Activated CD8-positive, alpha-beta memory T cell treated with anti-CD3 and anti-CD28 coated beads for 1 hour (primary cell): ENCODE measurements at places on chromosomes 2 and 18.

DNA sequence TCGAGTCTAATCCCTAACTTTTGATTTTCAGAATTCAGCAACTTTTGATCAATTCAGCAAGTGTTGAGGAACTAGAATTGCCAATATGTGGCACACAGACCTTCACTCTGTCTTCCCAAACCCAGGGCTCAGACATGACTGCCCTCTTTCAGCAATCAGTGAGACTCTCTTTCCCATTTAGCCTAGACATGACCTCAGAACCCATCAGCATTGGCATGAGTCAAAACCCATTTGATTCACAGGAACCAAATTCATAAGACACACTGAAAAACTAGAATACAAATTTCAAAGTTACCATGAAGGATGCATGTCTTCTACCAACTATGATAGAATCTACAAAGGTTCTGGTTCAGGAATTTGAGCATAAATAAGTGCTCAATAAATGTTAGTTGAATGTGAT lies 113.6 kb upstream of the MAP3K20 start:
- DNase-seq: no peak

DNA sequence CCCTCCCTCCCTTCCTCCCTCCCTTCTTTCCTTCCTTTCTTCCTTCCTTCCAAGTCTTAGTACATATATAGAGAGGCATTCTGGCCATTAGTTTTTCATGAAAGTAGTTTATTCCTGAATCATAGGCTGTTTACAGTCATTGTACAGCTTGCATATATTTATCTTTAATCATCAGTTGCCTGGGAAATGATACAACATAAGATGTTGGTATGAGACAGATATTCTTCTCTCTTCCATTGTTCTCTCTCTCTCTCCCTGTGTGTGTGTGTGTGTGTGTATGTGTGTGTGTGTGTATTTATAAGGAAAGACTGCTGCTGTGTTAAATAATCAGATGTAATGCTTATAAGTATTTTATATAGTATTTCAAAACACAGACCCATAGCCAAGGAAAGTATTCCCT lies 289.8 kb upstream of the UBE2E3 start:
- no peak for DNase-seq

DNA sequence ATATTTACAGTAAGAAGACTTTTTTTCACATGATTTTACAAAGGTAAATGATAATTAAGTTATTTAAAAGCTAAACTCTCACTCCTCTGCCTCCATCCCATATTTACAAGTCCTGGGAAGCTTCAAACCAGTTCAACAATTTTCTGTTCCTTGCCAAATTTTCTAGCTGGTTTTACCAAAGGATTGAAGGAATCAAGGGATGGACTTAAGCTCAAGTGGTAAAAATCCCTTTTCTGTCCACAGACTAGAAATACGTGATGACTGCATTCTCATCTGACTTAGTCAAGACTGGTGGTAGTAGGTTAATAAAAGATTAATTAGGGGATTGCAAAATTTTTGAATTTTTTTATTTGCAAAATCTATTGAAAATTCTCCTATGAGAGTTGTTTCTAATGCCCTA lies 297.3 kb downstream of the MTX2 start:
- no peak for DNase-seq

DNA sequence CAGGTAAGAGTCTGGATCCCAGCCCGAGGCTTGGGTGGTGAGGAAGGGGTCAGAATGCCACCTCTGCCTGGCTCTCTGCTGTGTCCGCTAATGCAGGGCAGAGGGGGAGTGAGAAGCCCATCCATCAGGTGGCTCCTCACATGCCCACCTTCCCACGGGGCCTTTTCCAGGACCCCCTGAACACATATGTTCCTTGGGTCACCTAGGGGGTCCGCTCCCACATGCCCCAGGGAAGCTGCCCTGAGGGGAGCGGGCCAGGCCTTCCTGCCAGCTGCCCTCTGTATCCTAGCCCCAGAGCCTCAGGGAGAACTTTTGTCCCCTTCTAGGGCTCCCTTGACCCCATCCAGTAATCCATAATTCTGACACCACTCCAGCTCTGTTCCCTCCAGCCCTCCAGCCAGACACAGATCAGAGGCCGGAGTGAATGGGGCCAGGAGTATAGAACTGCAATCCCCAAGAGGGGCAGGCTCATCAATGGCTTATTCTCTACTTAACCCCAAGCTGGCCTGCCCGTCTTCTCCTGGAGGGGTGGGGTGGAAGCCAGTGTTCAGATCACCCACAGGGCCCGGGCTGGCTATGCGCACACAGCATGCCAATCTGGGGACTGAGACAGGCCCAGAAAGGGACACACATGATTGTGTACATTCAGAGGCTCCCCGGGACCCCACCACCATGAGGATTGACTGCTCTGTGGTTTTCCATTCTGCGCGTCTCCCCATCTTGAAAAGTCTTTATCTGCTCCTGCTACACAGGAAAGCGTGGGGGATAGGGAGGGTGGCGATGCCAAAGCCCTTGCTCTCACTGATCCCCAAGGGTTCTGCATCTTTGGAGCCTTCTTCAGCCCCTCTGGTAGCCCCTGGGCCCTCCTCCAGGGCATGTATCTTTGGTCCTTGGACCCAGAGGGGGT lies 1.1 kb downstream of the EMILIN1 start:
- DNase-seq: no peak

GRCh38 chr18:35122586-35123224 lies 81.5 kb downstream of the MAPRE2 start:
- no peak for DNase-seq

- no peak for DNase-seq
Observed at GRCh38 chr18:50953822-50954221, 14.0 kb upstream of the ELAC1 start.

DNA sequence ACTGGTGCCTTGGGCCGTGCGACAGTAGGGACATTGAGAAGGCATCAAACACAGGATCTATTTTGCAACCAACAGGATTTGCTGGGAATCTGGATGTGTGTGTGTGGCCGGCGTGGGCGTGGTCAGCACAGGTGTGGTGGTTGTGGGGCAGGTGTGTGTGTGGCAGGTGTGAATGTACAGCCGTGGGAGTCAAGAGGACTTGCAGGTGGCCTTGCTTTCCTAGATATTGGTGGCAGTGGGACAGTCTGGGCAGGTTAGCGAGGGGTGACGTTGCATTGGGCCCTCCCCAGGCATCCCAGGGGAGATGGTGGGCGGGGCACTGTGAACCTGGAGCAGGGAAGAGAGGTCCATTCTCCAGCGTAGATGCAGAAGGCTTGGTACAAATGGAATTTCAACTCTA lies 3.2 kb upstream of the LIMS2 start:
- no peak for DNase-seq

- DNase-seq: no peak
Observed at GRCh38 chr2:12106440-12107080, 360.1 kb downstream of the LPIN1 start.

GRCh38 chr2:144547494-144547893 lies 27.6 kb upstream of the ZEB2 start:
- no peak for DNase-seq

DNA sequence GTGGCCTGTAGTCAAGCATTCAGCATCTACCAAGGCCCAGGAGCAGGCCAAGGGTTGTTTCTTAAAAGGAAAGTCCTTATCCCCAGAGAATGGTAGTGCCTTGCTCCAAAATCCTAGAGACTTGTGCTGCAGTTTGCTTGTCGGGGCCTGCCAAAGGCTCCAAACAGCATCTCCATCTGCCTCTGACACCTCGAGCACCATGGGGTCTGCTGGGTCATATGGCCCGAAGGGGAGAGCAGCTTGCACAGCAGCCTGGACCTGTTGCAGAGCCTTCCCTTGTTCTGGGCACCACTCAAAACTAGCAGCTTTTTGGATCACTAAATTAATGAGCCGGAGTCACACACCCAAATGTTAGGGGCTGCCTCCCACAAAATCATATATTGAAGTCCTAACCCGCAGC lies 35.7 kb downstream of the GNAL start:
- DNase-seq: no peak

DNA sequence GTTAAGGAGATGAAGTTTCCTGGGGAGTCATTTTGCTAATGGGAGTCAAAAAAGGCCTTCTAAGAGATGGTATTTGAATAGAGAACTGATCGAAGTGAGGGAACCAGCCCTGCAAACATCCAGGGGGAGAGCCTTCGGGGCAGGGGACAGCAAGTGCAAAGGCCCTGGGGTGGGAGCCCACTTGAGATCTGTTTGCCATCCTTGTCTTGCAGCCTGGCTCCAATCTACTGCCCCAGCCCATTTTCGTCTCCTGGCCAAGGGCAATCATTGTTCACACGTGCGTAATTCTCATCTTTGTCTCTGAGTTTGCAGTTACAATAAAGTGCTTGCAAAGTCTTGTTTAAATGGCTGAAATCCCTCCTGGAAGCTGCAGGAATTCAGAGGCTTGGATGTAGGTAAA lies 43.1 kb upstream of the AFF3 start:
- DNase-seq: no peak

DNA sequence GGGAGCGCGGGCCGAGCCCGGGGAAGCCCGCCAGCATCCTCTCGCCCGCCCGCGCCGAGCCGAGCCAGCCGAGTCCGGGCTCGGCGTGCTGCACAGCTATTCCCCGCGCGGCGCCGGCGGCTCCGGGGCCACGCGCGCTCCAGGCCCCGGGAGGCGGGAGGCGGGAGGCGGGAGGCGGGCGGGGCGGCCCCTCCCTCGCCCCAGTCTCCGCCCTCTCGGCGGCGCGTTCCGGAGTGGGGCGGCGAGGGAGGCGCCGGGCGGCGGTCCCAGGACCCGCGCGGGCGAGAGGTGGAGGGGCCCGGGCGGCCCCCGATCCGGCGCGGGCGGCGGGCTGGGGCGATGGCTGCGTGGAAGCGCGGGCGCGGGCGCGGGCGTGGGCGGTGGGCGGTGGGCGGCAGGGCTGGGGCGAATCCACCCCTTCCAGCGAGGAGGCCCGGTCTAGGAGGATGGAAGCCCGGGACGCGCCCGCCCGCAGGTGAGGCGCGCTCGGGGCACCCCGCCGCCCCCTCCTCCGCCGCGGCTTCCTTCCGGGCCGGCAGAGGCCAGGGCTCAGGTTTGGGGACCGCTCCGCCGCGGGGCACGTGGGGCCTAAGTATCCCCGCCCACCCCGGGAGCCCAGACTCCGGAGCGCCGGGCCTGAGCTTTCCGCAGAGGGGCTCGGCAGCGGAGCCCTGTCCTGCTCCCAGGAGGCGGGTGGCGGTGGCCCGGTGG lies at the start of gene ADCY3:
ADCY3 (minus strand) TSS at position 140 of the 711 bp plus-strand sequence. CDS start 1,250 bp downstream, outside the sequence.
- no peak for DNase-seq

DNA sequence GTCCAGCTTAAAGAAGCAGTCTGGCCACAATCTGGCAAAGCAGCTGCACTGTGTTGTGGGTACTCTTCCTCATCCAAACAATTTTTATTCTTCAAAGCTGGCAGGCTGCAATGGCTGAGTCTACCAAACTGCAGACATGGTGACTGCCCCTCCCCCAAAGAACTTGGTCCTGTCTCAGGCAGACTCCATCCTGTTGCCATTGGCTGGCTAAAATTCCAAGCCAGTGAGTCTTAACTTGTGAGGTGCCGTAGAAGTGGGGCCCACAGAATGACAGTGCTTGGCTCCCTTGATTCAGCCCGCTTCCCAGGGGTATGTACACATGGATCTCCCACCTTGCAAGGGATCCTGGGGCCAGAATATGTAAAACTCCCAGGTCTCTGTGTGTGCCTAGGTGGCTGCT lies 14.5 kb upstream of the NXPH2 start:
- no peak for DNase-seq

DNA sequence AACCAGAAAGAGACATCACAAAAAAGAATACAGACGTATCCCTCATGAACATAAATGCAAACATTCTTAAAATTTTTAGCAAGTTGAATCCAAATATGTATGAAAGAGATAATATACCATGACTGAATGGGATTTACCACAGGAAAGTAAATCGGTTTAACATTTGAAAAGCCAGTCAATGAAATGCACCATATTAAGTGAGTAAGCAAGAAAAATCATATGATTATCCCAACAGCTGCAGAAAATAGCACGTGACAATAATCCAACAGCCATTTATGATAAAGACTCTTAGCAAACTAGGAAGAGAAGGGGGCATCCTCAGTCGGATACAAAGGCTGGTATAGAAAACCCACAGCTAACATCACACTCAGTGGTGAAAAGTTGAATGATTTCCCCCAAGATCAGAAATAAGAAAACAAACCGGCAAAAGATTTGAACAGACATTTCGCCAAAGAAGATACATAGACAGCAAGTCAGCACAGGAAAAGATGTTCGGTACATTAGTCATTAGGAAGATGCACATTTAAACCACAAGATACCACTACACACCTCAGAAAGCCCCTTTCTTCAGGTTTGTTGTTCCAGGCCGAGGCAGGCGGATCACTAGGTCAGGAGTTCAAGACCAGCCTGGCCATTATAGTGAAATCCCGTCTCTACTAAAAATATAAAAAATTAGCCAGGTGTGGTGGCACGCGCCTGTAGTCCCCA lies 144.3 kb downstream of the INHBB start:
- DNase-seq: no peak

DNA sequence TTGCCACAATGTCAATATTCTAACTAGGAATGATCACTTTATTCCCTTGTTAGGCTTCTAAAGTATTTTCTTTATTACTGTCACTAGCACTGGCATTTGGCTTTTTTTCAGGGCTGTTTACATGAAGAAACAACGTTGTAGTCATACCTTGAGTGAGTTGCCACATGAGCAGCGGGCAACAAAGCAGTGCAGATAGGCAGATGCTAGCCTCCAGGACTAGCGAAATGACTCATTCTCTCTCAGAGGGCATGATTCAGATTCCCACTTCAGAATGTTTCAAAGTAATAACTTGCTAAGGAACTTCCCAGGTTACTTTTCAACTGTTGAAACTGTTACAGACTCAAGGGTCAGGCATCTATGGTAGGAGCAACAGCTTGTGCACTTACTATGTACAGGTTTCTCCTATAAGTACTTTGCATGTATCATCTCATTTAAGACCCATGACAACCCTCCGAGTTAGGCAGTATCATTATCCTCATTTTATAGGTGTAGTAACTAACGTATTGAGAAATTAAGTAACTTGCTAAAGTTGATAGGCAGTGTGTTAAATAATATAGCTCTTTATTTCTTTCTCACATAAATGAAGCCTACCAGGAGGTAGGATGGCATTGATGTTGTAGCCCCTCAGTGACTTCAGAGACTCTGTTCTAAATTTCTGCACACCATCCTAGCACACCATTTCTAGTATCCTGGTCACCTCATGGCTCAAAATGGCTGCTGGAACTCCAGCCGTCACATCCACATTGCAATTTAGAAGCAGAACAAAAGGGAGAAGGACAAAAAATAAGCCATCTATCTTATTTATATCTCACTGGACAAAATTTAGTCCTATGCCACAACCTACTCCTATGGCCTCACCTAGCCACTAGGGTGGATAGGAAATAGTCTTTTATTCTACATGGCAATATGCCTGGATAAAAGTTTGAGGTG lies 83.3 kb downstream of the ICOS start:
- no peak for DNase-seq

DNA sequence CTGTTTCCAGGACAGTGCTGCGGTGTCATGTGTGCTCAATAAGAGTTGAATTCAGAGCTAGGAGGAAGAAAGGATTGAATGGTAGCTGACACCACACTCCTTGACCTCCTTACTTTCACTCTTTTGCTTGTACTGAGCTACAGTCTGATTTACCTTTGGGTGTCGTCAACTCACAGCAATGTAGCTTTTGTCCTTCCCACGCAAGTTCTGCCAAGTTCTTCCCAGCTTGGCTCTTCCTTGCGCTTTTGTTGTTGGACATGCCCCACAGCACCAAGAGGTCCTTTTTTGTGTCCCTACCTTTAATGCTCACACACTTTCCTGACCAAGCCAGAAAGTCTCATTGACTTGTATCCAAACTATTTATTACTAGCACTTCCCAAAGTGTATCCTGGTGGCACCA lies 38.3 kb upstream of the ITGB6 start:
- DNase-seq: no peak

GRCh38 chr2:152582081-152582480 lies 135.2 kb downstream of the PRPF40A start:
- DNase-seq: no peak

- no peak for DNase-seq
Observed at GRCh38 chr18:49817947-49818346, 4.6 kb upstream of the ACAA2 start.
